NCI-H345 (cell line): ENCODE measurements at places on chromosomes 4 and X.

DNA sequence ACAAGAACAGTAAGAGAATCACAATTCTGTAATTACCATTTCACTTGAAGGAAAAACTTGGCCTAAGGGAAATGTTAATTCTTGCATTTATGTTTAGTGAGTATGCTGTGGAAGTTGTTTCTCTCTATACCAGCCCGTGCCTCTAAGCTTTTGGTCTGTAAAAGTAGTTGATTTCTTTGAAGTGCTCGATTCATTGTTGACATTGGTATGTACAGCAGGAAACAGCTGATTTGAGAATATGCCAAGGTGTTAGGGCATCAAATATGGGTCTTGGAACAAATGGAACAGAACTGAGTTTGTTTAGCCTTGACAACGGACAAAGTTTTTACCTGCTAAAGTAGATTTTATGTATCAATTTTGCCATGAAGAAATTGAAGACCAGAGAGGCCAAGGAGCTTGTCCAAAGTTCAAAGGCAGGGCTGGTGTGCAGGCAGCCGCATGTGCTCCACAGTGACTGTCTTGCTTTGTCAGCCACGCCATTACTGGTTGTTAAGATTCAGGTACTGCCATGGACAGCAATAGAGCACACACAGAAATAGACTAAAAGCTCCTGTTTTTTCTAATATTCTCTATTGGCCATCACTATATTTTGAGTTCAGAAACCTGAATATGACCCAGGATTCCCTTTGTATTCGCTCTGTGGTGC lies 75.5 kb upstream of the TLR3 start:
- no peak for DNase-seq

DNA sequence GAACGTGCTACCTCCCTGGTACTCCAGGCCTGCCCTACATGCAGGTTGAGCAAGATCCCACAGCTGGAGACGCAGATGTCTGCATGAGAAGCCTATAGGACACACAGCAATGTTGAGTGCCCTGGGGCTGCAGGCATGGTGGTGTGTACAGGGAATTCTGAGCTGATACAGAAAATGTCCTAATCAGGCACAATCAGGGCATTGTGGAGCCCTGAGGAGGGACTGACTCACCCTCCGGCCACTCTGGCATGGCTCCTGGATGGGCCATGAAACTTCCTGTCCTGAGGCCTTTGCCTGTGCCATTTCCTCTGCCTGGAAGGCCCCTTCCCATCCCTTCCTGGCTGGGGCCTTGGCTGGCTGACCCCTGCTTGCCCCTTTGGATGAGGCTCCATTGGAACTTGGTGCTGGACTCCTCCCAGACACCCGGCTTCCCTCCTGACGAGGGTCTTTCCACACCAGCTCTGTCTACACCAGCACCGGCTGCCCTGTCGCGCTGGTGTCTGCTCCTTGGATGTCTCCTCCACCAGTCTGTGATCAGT lies 16.7 kb upstream of the AFAP1 start:
- no peak for DNase-seq

- no peak for DNase-seq
These were observed 191.0 kb upstream of the EMCN start for GRCh38 chr4:100708776-100709175.

- DNase-seq, result no peak
These were observed 1569.3 kb downstream of the PCDH18 start for GRCh38 chr4:135963009-135963408.

DNA sequence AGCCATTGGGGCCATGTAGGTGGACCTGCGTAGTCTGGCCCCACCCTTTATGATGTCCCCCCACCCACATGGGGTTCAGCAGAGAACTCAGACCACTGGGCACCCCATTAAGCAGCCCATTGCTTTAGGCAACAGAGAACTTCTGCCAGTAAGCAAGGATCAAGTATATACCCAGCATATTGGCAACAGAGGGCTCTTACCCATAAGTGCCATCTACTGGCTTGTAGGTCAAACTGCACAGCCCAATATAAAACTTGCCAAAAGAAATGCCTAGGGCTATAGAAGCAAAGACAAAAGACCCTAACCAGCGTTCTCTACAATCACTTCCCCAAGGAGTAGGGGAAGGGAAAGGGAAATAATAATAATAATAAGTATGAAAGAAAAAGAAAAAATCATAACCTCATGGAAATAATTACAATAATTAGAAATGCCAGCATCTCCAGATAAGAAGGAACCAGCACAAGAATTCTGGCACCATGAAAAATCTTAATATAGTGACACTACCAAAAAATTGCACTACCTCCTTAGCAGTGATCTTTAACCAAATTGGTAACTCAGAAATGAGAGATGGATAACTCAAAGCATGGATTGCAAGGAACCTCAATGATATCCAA lies 1090.7 kb downstream of the FAT4 start:
- no peak for DNase-seq

- no peak for DNase-seq
These were observed 31.6 kb downstream of the TMEM31 start for GRCh38 chrX:103742339-103742738.

DNA sequence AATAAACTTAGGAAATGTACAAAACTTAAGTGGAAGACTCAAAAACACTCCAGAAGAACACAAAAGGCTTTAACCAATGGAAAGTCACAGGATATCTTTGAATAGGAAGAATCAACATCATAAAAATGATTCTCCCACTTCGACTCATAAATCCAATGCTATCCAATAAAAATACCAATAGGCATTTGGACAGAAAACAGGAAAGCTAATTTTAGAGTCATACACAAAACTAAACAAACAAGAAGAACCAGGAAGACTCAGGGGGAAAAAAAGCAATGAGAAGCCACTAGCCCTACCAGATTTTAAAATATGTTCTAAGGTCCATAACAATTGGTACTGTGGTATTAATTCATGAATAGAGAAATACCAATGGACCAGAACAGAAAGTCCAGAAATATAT lies 28.2 kb downstream of the SLC9A7 start:
- no peak for DNase-seq

- no peak for DNase-seq
These were observed 2.1 kb upstream of the CCNG2 start for GRCh38 chr4:77154761-77155499.

GRCh38 chr4:17194586-17194985 lies 296.1 kb upstream of the LDB2 start:
- DNase-seq, result no peak

DNA sequence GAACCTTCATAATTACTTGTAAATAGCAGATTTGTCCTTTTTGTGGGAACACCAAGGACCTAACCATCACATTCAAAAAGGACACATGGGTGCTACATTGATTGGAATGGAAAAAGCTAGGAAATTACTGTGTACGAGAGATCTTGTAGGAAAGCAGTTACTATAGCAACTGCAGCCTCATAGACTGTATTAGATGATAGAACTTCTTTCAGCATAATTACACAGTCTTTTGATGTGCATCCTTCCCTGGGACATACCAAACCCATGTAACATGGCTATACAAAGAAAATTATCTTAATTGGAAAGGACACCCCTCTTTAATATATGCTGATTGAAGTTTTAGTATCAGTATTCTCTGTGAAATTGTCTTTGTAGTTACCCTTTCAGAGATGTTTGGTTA lies 130.7 kb upstream of the CTSO start:
- DNase-seq, result no peak

DNA sequence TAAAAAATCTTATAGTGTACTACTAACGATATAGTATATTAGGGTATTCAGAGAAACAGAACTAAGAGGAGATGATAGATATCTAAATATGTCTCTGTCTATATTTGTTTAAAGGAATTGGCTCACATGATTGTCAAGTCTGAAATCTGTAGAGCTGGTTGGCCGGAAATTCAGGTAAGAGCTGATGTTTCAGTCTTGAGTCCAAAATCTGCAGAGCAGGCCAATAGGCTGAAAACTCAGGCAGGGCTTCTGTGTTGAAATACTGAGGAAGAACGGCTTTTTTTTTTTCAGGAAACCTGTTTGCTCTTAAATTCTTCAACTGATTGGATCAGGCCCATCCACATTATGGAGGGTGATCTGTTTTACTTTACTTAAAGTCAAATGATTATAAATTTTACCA lies 31.7 kb downstream of the PGRMC2 start:
- DNase-seq, result no peak

DNA sequence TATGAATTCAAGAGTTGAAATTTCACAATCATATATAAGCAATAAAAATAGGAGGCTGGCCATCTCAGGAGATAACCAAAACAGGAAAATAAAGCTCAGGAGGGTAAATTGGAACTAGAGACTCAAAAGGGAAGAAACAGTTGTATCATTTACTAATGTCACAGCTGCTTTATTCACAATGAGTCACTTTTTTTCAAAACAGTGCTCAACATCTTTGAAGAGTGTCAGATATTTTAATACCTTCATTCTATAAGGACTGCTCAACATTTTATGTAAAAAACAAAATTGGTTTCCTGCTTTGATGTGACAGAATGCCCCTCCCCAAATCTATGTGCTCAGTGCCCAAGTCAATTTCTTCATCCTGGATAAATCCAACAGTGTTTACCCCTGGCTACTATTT lies 97.7 kb downstream of the DDX60 start:
- DNase-seq, result no peak

DNA sequence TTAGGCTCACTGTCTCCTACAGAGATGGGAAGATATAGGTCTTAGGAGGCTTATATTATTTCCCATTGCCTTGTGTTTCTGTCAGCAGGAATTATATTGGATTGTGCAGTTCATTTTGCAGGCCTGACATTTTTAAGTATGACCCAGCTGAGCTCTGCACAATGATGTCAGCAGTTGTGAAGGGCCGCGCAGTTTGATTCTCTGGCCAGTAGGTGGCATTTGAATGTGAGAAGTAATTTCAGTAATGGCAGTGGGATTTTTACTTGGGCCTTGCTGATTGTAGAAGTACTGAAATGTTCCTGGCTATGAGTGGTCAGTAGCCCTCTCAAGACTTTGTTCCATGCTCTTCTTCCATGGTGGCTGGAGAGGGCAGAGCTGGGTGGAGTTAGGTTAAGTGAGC lies 247.2 kb upstream of the MTMR8 start:
- no peak for DNase-seq

DNA sequence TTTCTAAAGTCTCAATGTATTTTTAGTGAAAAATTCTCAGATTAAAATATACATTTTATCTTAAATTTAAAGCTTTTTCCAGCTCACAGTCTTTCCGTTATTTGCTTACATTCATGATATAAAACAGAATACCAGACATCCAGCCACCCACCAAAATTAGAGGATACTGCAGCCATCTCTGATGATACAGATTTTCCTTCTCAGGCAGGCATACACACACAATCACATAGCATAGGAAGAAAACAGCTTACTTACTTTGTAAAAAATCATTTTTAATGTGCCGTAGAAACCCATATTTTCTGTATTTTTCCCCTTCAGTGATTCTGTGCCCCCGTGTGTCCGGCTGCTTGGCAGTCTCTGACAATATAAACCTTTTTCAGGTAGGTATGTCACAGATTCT lies 183.7 kb downstream of the FBXW7 start:
- no peak for DNase-seq

DNA sequence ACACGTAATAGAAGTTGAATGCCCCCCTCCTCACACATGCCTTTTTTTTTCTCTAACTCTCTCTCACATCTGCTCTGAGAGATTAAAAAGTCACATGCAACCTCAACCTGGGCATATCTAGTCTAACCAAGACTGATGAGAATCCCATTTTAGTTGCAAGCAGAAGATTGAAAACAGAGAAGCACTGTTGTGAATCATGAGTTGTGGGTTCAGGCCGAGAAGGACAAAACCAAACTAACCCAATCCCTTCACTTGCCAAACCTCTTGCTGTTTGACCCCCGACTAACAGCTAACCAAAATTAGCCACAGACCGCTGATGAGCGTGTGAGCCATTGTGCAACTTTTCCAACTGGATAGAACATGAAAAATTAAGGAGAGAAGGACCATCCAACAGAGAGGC lies 31.8 kb downstream of the CXCL1 start:
- no peak for DNase-seq

- DNase-seq, result peak; percentile 90
These were observed 72.0 kb downstream of the FAT1 start for GRCh38 chr4:186651624-186652023.

DNA sequence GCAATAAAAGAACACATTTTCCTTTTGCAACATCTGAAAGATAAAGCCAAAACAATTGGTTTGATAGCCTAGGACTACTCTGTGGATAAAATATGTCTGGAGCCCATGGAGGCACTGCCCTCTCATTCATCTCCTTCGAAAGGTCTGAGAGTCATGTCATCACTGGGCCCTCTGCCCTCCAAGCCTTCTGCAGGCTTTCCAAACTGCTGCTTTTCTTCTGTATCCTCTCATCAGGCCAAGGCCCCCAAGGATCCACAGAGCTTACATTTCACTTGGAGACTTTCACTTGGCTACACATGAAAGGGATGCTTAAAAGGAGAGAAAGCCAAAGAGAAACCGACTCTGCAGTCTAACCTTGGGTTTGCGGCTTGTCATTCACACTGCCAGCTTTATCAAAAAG lies 109.9 kb downstream of the SH3RF1 start:
- DNase-seq, result no peak

DNA sequence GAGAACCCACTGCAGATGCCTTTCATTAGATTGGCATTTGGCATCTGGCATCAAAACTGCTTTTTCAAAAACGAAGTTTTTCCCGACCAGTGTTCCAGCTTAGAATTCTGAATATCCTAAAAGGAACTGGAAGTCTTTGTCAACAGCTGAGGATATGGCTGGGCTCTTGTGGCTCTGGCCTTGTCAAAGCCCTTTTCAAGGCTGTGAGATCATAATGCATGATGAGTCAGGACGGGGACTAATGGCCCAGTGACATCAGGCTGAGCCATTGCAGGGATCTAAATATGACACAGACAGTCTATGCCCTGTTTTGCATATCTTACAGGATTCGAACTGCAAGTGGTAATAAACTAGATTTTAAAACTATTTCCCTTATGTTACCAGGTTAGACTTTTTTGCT lies 306.4 kb downstream of the PTTG2 start:
- no peak for DNase-seq

GRCh38 chr4:21577056-21577455 lies 371.5 kb downstream of the KCNIP4 start:
- DNase-seq, result no peak

- peak; percentile 26 for DNase-seq
These were observed 70.0 kb upstream of the FAM241A start for GRCh38 chr4:112075129-112075753.

- DNase-seq, result no peak
These were observed 50.8 kb upstream of the IQSEC2 start for GRCh38 chrX:53332204-53332603.

- DNase-seq, result no peak
These were observed 341.7 kb upstream of the NDST3 start for GRCh38 chr4:117692538-117692937.

DNA sequence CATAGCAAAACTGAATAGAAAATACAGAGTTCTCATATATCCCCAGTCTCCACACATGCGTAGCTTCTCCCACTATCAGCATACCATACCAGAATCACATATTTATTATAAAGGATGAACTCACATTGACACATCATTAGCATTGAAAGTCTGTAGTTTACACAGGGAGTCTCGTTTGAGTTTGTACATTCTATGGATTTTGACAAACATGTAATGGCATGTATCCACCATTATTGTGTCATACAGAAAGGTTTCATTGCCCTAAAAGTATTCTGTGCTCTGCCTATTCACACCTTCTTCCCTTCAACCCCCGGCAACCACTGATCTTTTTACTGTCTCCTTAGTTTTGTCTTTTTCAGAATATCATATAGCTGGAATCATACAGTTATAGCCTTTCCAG lies 562.4 kb downstream of the KCTD8 start:
- no peak for DNase-seq
